ENCODE measurements at places on chromosomes 7 and 10.
A peak's percentile ranks its signal among the peaks of the same experiment; 100 is the strongest.

GRCh38 chr7:45978731-45979211 is 57.7 kb upstream of the IGFBP3 start:
- DNase-seq: no peak

GRCh38 chr10:62992145-62992721 is 140.9 kb upstream of the NRBF2 start:
- no peak for DNase-seq

DNA sequence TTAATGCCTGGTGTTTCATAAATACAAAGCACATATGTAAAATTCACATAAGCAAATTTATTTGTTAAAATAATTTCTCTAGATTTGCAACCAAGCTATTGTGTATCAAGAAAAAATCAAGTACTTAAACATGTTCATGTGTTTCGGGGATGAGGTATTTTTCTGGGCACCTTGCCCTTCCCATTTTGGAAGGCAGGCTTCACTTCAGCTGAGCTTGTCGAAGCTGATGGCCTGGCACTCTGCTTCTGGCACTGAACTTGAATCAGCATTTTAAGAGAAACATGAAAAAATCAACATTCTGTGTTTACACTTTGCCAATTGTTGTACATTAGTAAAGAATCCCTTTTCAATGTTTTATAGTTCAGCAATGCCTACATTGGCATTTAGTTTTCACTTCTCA is 179.1 kb upstream of the STEAP4 start:
- DNase-seq: no peak

DNA sequence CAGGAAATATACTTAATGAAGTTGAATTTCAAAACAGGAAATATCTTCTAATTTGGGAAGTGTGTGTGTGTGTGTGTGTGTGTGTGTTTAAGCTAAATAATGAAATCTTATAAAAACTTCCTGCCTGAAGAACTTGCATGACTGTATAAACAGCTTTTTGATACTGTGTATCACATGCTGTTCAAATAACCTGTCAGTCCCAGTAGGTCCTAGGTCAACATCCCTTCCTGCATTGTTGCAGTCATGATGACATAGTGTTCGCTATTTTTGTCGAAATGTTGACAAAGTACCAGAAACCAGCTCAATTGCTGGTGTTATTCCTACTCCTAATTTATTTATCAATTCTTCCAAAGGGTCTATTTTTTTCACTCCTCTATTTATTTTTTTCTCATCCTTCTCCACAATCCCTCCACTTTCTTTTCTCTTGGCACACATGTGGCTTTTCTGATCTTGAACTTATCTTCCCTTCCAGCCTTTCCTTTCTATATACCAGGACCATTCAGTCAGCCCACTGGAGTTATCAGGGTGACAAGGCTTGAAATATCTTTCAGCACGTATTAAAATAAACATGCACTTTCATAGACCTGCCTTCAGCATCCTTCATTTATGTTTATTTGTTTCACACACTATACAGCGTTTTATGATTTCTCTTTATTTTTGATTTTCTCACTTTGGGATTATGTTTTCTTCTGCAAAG is 115.8 kb downstream of the PLXDC2 start:
- DNase-seq: no peak

DNA sequence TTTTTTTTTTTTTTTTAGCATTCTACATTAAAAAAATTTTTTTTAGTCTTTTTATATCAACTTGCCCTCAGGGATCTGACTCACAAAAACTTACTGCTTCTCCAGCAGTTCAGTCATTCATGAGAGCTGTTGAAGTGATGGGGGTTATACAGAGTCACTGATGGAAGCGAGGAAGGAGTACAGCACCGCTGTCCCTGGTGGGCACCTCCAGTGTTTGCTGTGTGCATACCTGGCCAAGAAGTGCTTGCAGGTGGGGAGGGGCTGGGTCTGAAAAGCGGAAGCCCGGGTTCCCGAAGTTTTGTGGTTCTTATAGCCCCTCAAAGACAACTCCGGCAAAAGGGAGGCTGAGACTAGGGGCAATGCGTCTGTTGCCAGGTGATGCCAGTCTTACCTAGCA is 46.2 kb downstream of the MINDY4 start:
- no peak for DNase-seq

GRCh38 chr10:63553031-63553430 is 31.8 kb downstream of the REEP3 start:
- DNase-seq: no peak

GRCh38 chr10:75450075-75450445 is 18.6 kb downstream of the LRMDA start:
- no peak for DNase-seq

DNA sequence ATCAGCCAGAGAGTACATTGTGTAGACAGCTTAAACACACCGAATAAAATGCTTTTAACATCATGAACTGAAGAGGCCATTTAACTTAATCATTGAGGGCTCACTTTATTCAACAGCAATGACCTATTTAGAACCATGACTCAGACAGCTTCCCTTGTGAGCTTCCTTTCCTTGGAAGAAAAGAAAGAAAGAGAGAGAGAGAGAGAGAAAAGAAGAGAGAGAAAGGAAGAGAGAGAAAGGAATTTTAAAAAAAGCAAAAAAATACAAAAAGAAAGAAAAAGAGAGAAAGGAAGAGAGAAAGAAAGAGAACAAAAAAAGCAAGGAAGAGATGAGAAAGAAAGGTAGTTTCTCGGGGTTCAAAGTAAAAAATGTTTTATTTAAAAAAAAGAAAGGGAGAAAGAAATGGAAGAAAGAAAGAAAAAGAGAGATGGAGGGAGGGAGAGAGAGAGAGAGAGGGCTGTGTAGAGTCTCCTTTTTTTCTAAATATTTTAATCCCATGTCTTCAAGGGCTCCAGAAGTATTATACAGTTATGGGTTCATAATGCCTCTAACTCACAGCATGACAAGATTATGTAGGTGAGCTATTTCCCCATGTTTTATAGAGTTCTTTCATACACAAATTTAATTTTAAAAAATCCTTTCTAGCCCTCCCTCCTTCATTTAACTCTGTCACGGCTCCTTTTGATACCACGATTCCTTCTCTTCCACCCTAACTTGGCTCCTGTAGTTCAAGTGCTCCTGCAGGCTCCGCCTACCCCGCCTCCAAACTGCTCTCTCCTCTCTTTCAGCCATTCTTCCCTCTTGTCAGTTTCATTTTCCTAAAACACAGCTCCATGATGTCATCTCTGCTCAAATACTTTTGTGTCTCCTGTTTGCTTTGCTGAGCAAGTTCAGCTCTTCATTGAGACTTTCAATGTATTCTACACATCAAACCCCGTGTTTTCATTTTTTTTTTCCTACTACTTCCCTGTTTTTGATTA is 85.5 kb downstream of the PRTFDC1 start:
- DNase-seq: no peak

GRCh38 chr7:114375907-114376306 is 38.7 kb upstream of the FOXP2 start:
- DNase-seq: no peak

DNA sequence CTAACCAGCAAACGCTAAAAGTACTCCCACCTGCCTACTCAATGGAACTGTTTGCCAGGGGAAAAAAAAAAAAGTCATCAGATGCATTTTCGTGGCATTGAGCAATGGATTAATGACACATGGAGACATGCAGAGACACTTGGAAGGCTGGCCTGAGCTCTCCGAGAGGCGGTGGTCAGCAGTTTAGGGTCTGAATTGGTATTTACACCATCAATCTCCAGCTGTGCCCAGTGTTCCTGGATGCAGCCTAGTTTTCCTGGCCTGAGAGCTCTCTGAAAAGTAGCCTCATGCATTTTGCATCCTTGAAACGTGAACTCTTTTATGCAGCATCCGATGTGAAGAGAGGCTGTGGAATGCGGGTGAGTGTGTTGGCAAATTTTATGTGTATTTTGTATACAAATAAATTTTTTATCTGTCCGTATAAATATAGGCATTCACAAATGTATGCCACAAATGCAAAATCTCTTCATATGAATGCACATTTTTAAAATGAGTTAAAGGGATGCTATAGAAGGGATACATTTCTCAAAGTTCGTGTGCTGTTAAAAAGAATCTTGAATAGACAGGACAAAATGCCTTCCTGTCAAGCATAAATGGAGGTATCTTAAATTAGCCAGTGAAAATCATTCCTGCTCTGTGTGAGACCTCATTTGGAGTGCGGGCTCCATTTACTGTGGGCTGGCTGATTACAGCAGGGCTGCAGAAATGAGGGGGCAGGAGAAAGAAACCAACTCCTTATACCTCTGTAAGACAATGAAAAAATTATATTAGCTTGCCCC is 137.7 kb upstream of the PFKP start:
- DNase-seq: no peak

DNA sequence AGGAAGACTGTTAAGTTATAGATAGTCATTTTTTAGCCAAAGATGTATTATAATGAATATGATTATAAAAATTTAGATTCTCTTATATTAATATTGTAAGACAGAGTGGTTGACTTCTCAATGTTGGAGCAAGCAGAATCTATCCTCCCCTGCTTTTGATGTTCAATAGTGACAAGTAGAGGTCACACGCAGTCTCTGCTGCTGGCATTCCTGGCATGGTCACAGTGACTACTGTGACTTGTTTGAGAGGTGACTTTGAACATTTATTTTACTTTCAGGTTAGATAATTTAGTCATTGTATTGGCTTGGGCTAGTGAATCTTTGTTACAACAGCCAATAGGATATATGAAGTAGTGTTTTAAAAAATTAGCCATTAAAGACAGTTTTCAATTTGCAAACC is 13.7 kb upstream of the CD36 start:
- DNase-seq: no peak

DNA sequence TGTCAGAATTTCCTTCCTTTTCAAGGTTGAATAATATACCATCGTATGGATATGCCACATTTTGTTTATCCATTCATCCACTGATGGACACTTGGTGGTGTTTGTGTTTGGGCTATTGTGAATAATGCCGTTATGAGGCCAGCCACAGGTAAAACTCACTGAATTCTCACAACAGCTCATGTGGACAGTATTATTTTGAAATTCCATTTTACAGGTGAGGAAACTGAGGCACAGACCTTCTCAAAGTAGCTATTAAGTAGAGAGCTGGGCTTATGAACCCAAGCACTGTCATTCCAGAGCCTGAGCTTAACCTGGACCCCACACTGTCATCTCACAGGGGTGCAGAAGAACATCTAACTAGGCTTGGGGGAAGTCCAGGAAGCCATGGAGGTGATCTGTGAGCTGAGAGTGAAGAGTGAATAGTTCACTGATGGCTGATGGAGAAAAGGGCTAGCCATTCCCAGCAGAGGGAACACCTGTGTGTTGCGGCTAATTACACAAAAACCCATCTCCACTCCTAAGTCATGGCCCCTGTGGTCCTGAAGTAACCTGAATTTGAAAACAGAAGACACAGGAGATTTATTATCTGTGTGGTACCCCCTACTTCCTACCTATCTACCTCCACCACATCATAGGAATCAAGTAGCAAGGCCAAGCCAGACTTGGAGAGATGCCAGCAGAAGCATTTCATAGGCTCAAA is 8.7 kb downstream of the INMT start:
- DNase-seq: no peak

GRCh38 chr10:93816123-93816747 is 58.5 kb downstream of the LGI1 start:
- peak; percentile 30 for DNase-seq

DNA sequence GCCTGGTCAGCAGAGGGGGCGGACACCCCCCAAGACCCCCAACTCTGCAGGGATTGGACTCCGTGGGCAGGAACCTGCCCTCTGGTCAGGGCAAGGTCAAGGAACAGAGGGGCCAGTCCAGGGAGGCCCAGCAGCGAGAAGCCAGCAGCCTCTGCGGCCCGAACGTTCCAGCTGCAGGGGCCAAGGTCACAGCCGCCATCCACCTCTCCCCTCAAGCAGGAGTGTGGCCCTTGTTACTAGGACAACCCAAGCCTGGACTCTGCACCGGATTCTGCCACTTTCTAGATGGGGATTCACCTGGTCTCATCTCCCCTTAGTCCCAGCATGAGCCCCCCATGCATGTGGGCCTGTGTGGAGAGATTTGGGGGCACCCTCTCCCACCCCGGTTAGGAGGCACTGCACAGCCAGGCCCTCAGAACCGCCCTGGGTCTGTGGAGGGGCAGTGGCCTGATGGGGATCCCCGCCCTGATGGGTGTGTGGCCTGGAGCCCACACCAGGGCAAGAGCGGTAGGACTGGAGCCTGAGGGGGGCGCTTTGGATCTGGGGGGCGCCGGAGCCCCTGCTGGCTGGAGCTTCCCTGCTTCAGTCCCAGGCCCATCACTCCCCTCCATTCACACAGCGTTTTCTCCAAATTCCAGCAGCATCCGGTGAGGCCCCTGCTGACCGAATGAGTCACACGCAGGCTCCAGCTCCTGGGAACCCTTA is 18.1 kb downstream of the ADGRA1 start:
- DNase-seq: no peak

DNA sequence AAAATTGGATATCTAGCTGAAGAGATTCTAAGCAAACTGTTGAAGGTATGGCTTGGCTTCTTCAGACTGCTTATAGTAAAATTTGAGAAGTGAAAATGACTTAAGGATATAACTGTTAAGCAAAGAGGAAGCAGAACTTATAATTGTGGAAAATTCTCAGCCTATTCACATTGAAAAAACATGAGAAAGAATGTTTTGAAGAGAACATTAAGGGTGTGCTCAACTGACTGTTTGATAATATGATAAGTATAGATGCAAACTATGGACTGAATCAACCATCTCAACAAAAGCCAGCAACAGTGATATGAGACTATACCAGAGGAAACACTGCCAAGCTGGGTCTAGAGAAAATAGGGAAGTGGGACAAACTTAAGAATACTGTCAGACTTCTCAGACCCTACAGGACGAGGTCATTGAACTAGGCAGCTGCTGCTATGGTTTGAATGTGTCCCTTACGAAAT is 133.1 kb upstream of the PPP1R3A start:
- no peak for DNase-seq

GRCh38 chr7:158061026-158061630 is 526.5 kb downstream of the PTPRN2 start:
- DNase-seq: no peak

DNA sequence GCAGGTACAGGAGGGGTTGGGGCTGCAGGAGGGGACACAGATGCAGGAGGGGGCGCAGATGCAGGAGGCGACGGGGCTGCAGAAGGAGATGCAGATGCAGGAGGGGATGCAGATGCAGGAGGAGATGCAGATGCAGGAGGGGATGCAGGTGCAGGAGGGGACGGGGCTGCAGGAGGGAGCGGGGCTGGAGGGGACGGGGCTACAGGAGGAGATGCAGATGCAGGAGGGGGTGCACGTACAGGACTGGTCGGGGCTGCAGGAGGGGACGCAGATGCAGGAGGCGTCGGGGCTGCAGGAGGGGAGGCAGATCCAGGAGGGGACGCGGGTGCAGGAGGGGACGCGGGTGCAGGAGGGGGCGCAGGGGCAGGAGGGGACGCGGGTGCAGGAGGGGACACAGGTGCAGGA is 66.5 kb downstream of the VWA2 start:
- no peak for DNase-seq
